ENCODE measurements at places on chromosomes 4 and X.

DNA sequence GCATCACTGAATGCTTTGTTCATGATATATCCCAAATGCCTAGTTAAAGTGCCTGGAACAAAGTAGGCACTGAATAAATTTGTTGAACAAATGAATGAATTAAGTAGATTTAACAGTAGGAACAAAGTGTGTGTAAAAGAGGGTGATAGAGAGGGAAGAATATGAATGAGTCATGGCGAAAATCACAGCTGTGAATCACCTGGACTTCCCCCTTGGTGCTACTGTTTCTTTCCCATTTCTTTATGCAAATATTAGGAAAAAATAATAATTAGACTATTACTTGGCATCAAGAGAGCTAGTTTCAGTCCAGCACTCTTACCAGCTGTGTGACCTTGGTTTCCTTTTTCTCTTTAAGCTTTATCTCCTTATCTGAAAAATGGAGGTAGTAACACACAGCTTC lies 9.2 kb downstream of the SPIN3 start:
- no peak for DNase-seq

DNA sequence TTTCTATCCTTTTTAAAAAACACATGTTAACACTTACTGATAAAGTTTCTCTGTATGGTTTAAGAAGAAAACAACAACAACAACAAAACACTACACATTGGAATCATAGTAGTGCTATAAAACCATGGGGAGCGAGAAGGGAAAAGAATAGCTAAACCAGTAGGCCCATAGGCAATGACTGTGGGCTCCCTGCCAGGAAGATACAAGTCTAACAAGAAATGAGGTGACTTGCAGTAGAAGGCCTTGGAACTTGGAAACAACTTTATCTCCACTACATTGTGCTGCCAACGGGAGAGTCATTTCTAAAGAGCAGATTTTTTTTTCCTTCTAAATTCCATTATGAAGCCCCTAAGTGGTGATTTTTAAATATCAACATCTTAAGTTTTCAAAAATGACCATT lies 78.0 kb downstream of the GPC4 start:
- no peak for DNase-seq

GRCh38 chr4:159390648-159391047 lies 287.8 kb downstream of the RAPGEF2 start:
- peak; percentile 69 for DNase-seq

GRCh38 chrX:19372547-19373331 lies 29.0 kb downstream of the PDHA1 start:
- DNase-seq = no peak

DNA sequence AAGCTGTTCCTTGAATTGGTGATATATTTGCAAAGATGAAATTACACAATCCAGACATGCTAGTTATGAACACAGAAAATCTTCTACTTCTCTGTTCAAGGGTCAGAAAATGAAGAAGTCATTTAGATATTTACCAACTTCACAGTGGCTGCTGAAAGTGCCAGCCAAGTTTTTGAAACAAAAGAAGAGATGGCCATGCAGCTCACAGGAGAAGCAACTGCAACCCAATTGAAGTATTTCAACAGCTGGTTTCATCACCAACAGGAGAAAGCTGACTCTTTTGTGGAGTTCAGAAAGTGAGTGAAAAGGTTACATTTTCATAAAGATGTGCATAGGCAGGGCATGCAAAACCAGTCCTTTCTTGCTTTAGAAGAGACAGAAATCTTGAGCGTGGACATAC lies 70.1 kb upstream of the LSM6 start:
- DNase-seq = no peak

DNA sequence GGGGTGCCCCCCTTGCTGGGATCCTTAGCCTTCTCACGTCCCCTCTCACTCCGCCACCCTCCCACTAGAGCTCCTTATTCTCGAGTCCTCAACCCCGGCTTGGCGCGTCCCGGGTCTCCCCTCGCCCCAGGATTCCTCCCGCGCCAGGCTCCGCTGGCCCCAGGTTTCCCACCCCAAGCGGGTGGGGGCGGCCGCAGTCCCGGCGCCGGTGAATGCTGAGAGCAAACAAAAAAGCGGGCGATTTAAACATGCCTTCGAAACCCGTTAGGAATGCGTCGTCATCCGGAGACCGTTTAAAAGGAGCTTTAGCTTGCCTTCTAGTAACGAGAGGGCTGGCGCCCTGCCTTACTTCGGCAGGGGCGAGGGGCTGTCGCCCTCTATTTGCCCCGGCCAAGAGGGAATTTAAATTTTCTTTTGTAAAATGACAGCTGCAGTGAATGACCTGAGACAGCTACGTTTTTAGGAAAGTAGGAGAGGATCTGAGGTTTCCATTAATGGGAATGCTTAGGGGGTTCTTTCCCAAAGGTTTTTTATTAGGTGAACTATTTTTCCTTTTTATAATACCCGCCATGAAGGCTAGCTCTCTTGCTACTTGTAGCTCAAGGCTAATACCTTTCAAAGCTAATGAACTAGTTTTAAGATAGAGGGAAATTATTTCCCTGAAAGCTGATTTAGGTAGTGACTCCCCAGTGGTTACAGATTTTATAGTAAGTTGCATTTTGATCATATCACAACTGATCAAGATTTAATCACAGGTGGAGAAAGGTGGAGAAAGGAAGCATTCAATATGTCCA lies 3.1 kb downstream of the JADE1 start:
- DNase-seq = no peak

GRCh38 chr4:4627111-4627510 lies 85.3 kb upstream of the STX18 start:
- DNase-seq = no peak

- DNase-seq = no peak
These were observed 38.3 kb upstream of the MAPK10 start for GRCh38 chr4:86398187-86398586.

- no peak for DNase-seq
These were observed 850.9 kb downstream of the FAM133A start for GRCh38 chrX:94524867-94525266.

GRCh38 chrX:16436348-16437188 lies 213.4 kb upstream of the S100G start:
- peak; percentile 43 for DNase-seq

GRCh38 chr4:173524218-173525117 lies 5.6 kb downstream of the HAND2 start:
- DNase-seq = no peak

DNA sequence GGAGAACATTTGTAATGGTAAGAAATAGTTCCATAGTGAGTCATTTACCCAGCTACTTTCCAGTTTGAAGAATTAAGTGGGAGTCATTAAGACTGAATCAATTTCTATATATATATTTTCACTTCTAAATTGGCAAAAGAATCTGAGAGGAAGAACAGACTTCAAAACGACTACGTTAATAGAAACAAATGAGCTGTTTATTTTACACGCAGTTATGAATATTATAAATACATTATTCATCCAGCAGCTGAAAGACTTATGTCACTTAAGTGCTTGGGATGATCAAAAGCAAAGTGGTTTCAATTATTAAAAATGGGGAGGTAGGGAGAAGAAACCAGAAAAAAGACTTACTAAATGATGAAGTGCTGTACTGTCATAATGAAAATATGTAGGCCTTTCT lies 260.5 kb upstream of the DDX53 start:
- DNase-seq = no peak

DNA sequence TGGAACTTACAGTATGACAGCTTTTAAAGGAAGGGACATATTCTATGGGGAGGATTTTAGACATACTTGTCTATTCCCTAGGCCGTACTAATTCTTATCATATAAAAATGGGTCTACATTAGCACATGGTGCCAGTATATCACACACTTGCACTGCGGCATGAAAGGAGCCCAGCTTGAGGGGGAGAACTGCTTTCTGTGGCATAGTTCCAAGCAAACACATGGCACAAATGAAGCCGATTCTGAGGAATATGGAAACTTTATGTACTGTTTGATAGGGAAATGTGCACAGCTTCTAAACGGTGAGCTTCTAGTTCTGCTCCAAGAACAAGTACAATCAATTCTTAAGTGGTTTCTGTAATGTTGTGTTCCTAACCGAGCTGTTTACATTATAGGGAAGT lies 675.6 kb upstream of the FTHL17 start:
- no peak for DNase-seq

All from GDM1 (cell line).